ENCODE measurements at places on chromosomes 7 and 10.

DNA sequence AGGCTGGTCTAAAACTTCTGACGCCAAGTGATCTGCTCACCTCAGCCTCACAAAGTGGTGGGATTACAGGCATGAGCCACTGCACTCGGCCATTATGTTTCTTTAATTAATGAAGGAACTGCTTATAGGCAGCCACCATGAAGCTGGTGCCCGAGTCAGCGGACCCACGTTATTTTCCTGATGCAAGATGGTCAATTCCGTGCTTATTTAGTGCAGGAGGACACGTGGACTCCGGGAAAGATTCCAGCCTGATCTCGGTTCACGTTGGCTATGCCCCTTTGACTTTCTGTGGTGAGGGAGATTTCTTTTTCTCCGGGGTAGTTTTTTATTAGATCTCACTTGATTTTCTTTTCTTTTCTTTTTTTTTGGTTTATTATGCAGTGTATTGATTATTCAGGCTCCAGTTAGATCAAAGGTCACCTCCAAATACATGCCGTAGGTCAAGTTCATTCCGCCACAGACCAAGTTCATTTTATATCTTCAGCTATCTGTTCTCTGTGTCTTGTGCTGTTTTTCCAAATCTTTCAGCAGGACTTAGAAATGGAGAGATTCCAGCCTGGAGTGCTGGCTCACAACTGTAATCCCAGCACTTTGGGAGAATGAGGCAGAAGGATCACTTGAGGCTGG lies 8.3 kb downstream of the CAMK1D start:
- DNase-seq: no peak

DNA sequence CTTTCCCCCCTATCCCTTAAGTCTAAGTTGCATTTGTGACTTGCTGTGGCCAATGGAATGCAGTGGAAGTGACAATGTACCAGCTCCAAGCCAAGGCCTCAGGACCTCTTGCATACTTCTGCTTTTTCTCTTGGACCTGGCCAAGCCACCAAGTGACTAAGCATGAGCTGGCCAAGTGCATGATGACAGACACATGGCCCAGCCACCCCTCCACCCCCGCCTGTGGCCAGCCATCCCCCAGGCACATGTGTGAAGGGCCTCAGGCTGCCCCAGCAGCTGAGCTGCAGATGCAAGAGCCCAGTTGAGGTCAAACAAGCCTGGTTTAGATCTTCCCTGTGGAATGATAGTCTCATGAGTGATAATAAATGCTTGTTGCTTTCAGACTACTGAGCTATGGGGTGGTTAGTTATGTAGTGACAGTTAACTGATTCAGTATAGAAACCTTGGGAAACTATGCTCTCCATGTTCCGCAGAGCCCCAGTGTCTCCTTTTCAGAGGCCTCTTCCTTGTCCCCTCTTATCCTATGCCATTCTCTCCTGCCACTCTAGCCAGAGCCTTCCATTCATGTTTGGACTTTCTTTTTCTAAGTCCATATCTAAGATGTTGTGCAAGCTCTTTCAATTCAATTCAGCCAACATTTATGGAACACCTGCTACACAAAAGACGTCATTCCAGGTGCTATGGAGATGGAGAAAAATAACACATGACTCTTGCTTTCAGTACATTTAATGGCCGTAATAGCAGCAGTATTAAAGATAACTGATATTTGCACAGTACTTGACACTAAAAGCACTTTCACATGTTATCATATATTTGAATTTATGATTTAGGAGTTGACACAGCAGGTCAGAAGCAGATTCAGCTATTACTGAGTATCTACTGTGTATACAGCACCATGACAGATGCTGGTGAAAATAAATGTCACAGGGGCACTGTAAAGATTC lies 55.5 kb upstream of the LOXL4 start:
- DNase-seq: no peak

- no peak for DNase-seq
Measured at GRCh38 chr7:105478606-105479005, 43.5 kb downstream of the PUS7 start.

GRCh38 chr7:157890921-157891401 lies 554.2 kb downstream of the DNAJB6 start:
- DNase-seq: no peak

GRCh38 chr7:142796501-142797390 lies 26.0 kb downstream of the PRSS2 start:
- no peak for DNase-seq

GRCh38 chr7:92647652-92648051 lies 57.5 kb upstream of the FAM133B start:
- no peak for DNase-seq

DNA sequence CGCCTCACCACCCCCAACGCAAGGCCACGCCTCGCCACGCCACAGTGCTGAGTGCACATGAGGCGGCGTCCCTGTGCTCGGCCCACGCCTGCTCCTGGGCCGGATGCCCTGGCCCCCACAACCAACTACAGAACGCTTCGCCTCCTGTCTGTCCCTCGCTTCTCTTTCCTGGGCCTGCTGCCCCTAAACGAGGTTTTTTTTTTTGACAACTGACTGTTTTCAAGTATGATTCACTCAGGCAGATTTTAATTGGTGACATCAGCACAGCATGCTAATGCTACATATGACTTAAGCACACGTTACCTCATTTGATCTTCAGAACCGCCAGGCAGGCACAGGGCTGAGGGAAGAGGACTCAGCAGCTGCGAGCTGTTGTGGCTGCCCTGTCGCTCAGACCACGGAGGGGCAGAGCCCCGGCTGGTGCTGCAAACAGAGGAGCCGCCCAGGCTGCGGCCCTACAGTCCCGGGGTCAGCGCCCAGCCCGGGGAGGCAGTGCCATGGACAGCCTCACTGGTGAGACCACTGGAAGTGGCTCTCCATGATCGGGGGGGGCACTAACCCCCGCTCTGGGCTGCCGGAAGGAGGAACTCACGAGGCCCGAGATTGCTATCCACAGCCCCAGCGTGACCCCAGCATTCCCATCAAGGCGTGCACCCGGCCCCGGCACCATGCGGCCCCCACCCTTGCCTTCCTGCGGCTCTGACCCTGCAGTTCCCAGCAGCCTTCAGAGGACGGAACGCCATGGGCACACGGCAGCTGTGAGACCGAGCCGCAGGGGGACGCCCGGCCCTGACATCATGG lies 212.8 kb downstream of the MAD1L1 start:
- no peak for DNase-seq

GRCh38 chr7:37342688-37343471 lies 105.8 kb downstream of the ELMO1 start:
- DNase-seq: no peak

GRCh38 chr7:100563809-100564400 lies 9.8 kb downstream of the SAP25 start:
- DNase-seq: peak; percentile 71

- DNase-seq: no peak
Measured at GRCh38 chr10:7789390-7789789, 1.4 kb downstream of the ATP5F1C start.

DNA sequence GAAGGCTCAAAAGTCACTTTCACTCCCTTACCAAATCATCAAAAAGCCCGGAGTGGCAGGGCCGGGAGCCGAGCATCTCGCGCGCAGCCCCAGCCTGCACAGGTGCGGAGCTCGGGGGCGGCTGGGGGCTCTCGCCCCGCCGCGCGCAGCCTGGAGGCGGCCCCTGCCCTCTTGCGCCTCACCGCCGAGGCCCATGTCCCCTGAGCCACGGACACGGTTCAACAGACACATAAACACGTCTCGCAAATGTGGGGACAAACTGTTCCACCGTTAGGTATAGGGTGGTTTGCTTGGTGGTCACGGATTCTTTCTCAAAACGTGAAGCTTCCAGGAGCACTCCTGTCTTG lies 700 bp downstream of the GSAP start:
- DNase-seq: no peak

- no peak for DNase-seq
Measured at GRCh38 chr10:120422457-120422856, 34.6 kb upstream of the PLPP4 start.

DNA sequence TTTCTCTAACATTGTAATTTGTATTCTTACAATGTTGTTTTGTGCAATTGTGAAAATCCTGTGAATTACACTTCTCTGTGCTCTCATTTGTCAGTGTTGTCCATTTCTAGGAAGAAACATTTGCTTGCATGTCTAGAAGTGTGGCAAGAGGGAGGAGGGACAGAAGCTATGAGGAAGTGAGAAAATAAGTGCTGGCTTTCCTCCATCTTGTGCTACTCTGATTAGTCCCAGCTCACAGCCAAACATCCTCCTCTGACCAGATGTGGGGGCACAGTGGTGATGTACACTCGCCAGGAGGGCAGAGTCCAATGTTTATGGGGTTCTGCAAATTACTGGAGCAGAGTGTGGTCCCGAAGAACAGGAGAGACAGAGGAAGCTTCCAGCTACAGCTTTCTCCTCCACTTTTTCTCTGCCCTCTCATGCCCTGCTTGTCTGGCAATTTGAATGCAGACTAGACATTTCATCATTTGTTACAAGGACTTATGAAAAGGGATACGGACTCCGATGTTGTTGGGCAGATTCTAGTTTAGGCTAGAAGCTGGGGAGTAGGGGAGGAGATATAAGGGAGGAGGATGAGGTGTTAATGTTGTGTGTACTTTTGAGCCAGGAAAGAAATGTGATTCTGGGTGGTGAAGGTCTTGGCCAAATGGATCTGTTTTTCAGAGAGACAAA lies 131.0 kb upstream of the C1GALT1 start:
- DNase-seq: no peak

- no peak for DNase-seq
Measured at GRCh38 chr7:66837007-66837406, 84.0 kb upstream of the TMEM248 start.

DNA sequence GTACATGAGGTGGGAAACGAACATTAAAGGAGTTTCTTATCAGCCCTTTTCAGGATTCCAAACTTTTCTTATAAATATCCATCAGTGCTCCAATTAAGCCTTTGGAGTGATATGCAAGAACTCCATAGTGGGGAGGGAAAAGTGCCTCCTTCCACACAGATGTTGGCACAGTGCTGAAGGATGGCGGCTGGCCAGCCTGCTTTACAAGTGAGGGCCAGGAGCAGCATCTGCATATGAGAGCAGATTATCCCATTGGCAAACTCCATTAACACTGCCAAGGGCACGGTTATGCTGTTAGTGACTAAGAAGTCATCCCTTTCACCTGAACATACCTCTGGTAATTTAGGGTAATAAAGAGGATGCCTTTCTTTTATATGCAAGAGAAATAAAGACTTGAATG lies 543.1 kb downstream of the CNTNAP2 start:
- DNase-seq: no peak

GRCh38 chr10:29703271-29703670 lies 68.5 kb upstream of the SVIL start:
- no peak for DNase-seq

- DNase-seq: no peak
Measured at GRCh38 chr7:1278543-1278942, 45.9 kb downstream of the UNCX start.

GRCh38 chr10:70432561-70433263 lies 8.8 kb downstream of the NODAL start:
- DNase-seq: no peak

DNA sequence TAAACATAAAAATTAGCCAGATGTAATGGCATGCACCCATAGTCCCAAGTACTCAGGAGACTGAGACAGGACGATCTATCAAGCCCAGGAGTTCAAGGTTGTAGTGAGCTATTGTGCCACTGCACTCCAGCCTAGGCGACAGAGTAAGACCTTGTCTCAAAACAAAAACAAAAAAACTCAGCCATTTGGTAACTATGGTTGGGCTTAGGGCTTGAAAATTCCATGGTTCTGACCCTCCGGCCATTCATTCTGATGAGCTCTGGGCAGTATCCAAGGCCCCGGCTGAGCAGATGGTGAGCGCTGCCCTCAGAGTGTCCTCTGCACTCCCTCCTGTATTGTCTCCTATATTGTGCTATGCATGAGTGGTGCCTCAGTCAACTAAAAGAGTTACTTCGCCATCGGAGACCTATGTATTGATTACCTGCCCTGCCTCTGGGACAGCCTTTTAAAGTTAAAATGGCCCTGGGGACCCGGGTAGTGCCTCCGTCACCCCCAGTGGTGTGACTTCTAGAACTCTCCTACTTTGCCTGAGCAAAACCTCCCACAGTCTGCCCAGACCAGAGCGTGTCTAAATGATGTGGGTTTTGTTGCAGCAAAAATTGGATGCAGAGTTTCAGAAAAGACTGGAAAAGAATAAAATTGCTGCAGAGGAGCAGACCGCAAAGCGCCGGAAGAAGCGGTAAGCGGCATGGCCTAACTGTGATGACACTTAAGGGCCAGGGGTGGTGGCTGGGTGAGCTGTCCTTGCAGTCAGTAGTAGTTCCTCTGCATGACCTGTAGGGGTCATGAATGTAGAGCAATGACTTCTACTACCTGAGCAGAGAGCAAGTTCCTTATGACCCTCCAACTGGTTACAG lies 8.1 kb downstream of the PRKRIP1 start:
- DNase-seq: no peak

DNA sequence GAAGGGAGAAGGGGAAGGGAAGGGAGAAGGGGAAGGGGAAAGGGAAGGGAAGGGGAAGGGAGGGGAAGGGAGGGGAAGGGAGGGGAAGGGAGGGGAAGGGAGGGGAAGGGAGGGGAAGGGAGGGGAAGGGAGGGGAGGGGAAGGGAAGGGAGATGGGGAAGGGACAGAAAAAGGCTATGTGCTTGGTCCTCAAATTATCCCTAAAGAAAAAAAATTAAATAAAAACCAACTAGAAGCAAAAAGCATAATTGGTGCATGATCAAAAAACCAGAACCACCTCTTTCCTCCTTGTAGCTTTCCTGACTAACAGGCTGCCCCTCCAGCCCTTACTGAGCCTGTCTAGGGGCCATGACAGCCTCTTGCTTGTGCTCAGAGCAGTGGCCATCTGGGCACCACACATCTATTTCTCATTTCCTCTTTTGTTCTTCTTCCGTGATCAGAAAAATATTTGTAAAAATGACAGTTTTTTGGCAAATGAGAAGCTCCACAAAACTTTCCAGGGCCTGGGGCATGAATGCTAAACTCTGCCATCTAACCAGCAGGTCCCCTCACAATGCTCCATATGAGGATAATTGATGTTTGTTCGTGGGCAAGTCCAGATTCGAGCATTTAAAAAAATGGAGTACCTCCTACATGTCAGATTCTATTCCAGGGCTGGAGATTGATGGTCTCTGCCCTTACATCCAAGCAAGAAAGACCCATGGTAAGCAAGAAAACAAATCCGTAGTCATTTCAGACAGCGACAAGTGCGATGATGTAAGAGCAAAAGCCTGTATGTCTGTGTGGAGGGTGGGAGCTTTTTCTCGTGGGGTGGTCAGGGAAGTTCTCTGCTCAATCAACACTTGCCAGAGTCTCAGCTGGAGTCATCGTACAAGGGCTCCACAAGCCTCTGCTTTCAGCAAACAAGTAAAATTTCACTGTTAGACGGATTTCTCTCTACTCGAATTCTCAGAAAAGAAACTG lies 320.9 kb downstream of the WDR11 start:
- no peak for DNase-seq
